Jurkat, Clone E6-1 (cell line): ENCODE measurements at places on chromosomes 2 and 18.

GRCh38 chr18:51321696-51322095 is 124.2 kb upstream of the MEX3C start:
- DNase-seq: no peak

- DNase-seq: no peak
Observed at GRCh38 chr2:9467687-9468086, 6.7 kb upstream of the IAH1 start.

DNA sequence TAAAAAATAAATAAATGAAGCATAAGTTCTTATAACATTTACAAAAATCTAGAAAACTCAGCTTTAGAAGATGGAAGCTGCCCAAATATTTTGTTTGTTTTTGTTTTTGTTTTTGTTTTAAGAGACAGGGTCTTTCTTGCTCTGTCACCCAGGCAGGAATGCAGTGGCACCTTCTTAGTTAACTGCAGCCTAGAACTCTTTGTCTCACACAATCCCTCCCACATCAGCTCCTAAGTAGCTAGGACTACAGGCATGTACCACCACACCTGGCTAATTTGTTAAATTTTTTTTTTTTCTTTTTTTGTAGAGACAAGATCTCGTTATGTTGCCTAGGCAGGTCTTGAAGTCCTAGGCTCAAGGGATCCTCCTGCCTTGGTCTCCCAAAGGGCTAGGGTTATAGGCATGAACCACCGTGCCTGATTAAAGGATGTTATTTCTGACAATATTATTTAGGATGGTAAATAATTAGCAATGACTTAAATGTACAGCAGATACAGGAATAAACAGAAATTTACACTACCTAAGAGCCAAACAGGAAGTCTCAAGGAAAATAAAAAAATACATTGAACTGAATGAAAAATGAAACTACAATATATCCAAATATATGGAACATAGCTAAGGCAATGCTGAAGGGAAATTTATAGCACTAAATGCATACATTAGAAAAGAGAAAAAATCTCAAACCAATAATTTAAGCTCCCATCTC is 17.2 kb downstream of the SESTD1 start:
- DNase-seq: no peak

DNA sequence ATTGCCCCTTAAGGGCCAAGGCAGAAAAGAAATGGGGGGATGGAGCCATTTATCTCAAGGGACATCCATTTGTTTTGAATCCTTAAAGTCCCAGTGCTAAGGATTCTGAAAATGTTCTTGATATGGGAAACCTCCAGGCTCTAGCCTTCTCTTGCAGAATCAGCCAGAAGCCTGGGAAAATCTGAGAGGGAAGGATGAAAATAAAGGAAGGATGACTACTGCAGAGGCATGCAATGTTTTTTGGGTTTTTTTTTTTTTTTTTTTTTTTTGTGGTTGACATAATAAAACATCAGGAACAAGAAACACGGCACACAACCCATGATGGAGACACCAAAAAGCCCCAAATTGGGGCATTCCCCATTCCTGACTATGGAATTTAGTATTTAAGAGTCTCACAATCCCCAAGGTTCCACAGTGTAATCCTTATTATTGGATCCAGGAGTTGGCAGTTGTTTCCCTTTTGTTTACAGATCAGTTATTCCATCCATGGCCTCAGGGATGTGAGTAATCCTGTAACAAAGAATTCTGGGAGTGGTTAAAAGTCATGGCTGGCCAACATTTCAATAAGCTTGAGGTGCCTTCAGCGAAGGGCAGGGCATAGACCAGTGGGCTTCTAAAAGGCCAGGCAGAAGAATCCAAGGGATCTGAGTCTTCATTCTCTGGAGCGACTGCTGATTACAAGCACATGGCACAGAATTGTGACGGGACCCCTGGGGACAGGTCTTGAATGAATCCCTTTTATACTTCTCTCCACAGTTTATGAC is 337.5 kb downstream of the GULP1 start:
- DNase-seq: no peak

DNA sequence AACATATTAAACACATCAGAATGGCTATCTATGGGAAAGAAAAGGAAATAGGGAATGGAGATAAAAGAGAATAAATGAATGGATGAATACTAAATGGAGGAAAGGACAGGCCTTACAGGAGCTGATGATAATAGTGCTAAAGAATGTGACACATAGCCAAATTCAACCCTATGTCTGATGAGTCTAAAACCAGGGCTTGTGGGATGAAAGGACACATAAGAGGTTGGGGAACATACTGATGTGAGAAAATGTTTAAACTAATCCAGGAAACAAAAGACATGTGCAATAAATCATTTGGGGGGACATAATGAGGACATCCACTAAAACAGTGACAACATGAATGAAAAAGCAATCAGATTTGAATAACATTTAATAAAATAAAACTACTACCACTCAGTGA is 120.0 kb downstream of the DYM start:
- no peak for DNase-seq

DNA sequence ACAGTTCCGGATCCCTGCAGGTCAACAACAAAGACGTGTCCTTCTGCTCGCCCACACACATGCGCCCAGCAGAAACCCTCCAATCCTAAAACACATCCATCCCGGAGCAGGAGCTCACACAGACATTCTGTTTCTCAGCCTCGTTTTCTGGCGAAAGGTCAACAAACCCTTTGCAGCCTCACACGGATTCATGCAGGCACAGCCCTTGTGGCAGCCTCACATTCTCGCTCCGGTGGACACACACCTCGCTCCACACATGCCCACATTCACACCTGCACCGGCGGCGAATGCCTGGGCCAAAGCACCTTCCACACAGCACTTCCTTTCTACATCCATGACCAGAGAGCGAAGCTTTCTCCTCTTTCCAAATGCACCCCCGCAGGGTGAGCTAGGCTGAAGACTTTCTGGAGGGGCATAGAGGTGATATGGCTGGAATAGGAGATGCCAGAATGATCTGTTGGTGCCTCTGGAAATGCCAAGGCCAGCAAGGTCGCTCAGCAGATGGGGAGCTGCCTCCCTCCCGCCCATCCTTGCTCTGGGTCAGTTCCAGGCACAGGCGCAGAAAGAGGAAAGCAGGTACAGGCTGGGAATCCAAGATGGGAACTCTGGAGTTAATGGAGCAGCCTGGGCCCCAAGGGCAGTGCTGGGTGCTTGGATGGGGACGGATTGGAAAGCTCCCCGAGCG is 88.8 kb downstream of the CELF4 start:
- DNase-seq: no peak

- no peak for DNase-seq
Observed at GRCh38 chr18:406677-407076, 93.8 kb downstream of the COLEC12 start.

GRCh38 chr2:183868153-183868552 is 730.2 kb upstream of the ZNF804A start:
- no peak for DNase-seq

- DNase-seq: no peak
Observed at GRCh38 chr2:101690547-101691152, 6.9 kb upstream of the MAP4K4 start.

DNA sequence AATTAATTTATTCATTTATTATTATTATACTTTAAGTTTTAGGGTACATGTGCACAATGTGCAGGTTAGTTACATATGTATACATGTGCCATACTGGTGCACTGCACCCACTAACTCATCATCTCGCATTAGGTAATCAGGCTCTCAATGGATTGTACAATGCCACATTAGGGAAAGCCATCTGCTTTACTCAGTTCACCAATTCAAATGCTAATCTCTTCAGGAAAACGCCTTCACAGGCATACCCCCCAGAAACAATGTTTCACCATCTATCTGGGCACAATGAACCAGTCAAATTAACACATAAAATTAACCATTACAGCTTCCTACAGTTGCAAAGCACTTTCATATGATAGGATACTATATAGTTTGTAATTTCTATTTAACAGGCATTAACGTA is 84.8 kb upstream of the DNAJC10 start:
- DNase-seq: no peak

GRCh38 chr18:26864658-26865057 is 849 bp downstream of the AQP4 start:
- DNase-seq: no peak

DNA sequence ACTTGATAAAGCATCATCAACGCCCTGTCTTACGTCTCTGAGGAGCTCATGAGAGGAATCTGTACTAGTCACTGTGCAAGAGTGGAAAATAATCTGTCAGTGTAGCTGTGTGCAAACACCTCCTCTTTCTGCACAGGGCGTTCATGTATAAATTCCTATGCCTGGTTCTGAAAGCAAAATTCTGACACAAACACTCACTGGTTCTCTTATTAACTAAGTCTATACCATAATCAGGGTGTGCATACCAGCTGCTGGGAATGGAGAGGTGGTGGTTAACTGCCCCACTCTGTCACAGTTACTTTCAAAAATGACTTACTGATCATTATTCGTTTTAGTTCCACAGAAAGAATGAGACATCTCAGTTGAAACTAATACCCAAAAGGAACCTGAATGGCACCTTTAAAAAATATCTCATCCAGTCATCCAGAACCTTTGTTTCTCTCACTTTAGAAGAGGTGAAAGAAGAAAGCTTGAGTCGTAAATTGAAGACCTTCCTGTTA is 35.7 kb downstream of the STK39 start:
- DNase-seq: no peak

GRCh38 chr2:33529771-33530481 is 53.5 kb downstream of the RASGRP3 start:
- no peak for DNase-seq

- DNase-seq: no peak
Observed at GRCh38 chr2:43402002-43402401, 175.6 kb upstream of the ZFP36L2 start.

DNA sequence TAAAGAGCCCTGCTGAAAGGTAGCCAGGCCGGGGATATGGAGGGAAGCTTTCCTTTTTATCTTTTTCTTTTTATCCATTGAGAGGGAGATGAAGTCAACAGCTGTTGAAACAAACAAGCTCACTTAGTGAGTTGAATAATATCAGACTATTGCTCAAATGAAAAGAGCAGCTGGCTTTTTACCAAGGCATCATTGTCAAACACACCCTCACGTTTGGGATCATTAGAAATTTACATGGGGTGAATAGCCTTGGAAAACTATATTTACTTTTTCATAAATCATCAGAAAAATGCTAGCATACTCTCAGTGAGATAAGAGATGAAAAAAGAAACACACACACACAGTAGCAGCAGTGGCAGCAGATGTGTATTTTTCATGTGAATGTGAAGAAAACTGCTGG is 71.5 kb upstream of the HNMT start:
- DNase-seq: no peak

DNA sequence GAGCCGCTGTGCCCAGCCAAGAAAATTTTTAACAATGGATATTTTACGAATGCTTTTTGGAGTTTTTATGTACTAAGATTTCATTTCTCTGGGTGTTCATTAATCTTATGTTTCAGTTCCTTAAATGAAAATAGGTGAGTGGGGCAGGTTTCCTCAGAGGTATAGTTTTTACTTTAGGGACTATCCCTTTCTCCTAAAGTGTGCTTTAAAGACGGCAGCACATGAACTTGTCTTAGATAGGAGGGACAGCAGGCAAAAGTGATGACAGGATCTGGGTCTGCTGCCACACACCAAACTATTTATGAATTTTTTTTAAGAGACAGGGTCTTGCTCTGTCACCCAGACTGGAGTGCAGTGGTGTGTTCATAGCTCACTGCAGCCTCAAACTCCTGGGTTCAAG is 8.0 kb upstream of the REL start:
- no peak for DNase-seq

GRCh38 chr18:54020156-54020745 is 204.2 kb downstream of the MBD2 start:
- DNase-seq: no peak

GRCh38 chr2:149141046-149141445 is 102.5 kb downstream of the LYPD6B start:
- DNase-seq: no peak

GRCh38 chr18:79962311-79962710 is 2.1 kb upstream of the HSBP1L1 start:
- no peak for DNase-seq

DNA sequence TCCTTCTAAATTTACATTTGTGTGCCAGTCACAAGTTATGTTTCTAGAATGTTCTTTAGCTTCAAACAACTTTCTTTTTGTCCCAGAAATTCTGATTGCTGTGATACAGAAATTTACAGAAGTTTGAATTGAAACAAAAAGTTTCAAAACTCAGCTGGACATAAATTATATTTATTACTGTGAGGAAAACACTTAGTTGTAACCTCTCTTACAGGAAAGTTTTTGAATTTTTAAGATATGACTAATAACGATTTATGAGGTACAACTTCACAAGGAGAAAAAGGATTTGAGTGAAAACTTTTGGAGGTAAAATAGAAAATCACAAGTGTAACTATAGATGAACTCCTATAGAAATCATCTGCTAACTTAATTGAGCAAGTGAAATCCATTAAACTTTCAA is 205.3 kb downstream of the TMEM247 start:
- no peak for DNase-seq

DNA sequence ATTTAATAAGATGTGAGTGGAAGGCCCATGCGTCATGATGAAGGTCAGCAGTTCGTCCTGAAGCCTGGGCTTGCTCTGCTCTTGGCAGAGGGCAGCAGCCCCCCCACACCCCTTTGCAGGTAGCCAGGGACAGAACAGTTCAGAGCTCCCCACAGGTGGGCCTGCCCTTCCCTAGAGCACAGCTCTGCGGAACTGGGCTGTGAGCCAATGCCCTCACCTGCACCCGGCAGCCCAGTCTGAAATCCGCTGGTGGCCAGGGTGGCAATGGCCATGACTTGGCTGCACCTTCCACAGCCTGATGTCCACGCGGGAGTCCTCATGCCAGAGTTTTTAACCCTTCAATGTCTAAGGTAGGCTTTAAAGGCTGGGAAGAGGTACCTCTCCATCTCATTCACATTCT is 136.7 kb downstream of the ACKR3 start:
- no peak for DNase-seq

DNA sequence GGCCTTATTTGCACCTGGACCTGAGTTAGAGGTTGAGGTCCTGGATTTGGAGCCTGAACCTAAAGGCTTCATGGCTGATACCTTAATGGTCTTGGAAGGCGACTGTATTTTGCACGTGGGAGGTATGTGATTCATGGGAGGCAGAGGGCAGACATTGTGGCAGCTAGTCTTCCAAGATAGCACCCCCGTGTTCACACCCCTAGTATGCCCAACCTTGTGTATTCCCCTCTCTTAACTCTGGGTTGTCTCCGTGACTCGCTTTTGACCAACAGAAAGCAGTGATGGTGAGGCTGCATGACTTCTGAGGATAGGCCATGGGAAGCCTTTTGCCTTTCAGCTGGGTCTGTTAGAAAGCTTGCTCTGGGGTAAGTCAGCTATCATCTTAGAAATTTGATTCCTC is 45.8 kb upstream of the HAAO start:
- DNase-seq: no peak
